ENCODE measurements at places on chromosomes 5 and 9.

- no peak for DNase-seq
Measured at GRCh38 chr5:154868702-154869101, 10.3 kb downstream of the CNOT8 start.

DNA sequence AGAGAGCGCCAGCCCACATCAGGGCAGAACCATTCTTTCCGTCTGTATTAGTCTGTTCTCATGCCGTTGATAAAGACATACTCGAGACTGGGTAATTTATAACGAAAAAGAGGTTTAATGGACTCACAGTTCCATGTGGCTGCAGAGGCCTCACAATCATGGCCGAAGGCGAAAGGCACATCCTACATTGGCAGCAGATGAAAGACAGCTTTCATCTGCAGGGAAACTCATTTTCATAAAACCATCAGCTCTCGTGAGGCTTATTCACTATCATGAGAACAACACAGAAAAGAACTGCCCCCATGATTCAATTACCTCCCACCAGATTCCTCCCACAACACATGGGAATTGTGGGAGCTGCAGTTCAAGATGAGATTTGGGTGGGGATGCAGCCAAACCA lies 4.7 kb upstream of the FSD1L start:
- DNase-seq, result no peak

- no peak for DNase-seq
Measured at GRCh38 chr9:108710424-108710823, 145.4 kb downstream of the ACTL7B start.

GRCh38 chr9:137070906-137071275 lies 534 bp upstream of the SAPCD2 start:
- no peak for DNase-seq

GRCh38 chr9:87089506-87089905 lies 142.2 kb upstream of the GAS1 start:
- DNase-seq, result no peak

DNA sequence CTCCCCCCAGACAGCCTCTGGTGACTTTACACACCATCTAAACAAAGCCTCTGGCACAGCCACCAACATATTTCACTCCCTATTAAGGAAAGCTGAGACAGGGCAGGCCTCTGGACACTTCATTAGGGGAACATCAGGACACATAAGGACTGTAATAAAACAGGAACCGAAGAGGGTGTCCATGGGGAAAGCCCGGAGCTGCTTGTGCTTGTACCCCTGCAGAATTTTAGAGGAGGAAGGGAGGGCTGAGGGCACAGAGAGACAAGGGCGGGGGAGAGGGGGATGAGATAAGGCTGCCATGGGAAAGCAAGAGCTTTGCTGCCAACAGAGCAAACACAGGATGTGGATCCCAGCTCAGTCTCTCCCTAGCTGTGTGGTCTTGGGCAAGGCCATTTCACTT lies 138.4 kb downstream of the ASTN2 start:
- no peak for DNase-seq

DNA sequence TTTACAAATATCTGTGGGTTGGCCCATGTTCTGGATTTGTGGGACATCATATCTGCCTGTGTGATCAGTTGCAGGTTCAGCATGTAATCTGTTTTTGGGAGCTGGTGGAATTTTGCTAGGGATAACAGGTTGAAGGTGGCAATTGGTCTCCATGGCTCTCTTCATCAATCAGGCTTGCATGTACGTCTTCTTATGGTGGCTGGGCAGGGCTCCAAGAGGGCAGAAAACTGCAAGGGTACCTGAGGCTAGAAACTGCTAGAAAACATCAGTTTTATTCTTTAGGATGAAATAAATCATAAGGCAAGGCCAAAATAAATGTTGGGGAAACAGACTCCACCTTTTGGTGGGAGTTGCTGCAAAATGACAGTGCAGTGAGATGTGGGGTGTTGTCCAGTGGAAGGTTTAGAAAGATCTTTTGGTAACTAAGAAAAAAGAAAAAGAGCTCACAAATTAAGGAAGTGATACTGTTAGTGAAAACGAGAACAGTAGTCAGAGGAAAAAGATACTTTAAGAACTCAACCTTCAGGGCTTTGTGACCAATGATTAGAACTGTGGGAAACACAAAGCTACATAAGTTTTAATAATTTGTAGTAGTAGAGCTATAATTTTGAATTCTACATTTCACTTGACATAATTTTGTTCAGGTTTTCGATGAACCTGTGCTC lies 300.7 kb upstream of the IZUMO3 start:
- no peak for DNase-seq

- no peak for DNase-seq
Measured at GRCh38 chr5:124742983-124743601, 3.3 kb downstream of the ZNF608 start.

- DNase-seq, result no peak
Measured at GRCh38 chr9:124611106-124611505, 103.9 kb upstream of the NR5A1 start.

DNA sequence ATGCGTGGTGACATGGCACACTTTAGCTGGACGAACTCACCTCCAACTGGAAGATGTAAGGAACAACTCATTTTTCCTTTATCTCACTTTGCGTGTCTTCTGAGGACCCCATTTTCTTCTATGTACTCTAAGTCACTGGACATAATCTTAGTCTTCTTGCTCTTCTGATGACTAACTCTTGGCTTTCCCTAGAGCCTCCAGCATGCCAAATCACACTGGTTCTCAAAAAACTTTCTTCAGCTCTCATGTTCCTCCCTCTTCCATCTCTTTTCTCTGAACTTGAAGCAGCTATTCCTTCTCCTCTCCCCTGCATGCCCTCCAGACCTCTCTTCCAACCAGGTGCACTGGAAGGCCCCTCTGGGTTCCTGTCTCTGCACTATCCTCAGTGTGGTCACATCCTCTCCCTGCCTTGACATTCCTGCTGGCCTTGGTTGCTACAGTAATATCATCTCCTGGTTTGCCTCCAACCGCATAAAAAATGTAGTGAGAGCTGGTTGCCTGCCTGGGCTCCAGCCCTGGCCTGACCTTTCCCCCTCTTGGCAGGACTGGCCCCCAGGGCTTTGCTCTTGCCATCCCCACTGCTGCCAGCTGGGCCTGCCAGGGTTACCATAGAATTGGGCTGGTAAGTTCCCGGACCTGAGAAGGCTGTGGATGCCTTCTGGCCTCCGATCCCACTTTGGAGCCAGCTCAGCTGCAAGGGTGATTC lies 44.8 kb upstream of the BNC2 start:
- no peak for DNase-seq

DNA sequence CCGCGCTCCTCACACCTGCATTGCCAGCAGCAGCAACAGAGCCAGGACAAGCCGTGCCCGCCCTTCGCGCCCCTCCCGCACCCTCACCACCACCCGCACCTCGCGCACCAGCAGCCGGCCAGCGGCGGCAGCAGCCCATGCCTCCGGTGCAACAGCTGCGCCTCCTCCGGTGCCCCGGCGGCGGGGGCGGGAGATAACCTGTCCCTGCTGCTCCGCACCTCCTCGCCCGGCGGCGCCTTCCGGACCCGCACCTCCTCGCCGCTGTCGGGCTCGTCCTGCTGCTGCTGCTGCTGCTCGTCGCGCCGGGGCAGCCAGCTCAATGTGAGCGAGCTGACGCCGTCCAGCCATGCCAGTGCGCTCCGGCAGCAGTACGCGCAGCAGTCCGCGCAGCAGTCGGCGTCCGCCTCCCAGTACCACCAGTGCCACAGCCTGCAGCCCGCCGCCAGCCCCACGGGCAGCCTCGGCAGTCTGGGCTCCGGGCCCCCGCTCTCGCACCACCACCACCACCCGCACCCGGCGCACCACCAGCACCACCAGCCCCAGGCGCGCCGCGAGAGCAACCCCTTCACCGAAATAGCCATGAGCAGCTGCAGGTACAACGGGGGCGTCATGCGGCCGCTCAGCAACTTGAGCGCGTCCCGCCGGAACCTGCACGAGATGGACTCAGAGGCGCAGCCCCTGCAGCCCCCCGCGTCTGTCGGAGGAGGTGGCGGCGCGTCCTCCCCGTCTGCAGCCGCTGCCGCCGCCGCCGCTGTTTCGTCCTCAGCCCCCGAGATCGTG lies 517 bp downstream of the KCNN2 start:
- DNase-seq, result no peak

- no peak for DNase-seq
Measured at GRCh38 chr5:117588611-117589010, 1014.0 kb upstream of the SEMA6A start.

DNA sequence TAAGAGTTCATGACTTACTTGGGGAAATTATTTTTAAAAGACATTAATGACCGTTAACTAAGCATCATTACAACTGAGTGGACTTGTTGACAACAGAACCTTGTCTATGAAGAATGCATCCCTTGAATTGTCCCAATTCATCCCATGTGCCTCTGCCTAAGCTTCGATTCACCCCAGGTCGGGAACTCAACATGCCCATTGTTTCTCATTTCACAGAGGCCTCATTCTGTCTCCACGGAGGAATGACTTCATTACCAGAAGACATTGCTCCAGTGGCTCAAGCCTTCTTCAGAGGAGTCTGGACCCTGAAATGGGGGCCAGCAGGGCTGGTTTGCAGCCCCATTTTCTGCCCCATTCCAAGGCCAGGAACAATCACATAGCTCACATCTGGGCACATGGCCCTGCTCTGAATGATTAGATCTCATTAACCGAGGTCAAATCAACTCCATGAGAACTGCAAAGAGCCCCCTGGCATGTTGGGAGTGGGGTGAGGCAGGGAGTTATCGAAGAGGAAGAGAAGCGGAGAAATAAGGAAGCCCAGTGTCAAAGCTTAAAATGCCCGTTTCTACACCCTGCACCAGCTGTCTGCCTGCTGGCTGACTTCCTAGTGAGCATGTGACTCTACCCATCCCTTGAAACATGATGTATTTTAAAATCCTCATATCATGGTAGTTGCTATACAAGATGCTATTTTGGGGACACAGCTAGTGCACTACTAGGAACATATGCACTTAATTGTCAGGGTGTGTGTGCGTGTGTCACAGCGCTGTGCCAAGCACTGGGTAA lies 137.3 kb downstream of the LHFPL2 start:
- no peak for DNase-seq

DNA sequence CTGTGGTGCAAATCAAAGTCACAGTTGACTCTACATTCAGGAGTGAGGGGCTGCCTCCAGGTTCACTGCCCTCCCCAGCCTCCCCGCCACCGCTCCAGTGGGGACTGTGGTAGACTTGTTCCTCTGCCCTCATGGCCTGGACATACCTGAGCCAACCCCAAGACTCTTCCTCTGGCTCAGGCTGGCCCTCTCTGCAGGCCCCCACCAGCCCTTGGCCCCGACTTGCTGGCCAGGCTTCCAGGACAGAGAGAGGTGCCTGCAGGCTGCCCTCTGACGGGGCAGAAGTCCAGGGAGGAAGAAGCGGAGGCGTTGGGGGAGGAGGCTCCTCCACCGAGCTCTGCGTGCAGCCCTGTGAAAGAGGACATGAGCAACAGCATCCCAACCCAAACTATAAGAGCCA lies 2.8 kb upstream of the SARDH start:
- no peak for DNase-seq

GRCh38 chr9:124975131-124975530 lies 34.2 kb upstream of the GOLGA1 start:
- no peak for DNase-seq

DNA sequence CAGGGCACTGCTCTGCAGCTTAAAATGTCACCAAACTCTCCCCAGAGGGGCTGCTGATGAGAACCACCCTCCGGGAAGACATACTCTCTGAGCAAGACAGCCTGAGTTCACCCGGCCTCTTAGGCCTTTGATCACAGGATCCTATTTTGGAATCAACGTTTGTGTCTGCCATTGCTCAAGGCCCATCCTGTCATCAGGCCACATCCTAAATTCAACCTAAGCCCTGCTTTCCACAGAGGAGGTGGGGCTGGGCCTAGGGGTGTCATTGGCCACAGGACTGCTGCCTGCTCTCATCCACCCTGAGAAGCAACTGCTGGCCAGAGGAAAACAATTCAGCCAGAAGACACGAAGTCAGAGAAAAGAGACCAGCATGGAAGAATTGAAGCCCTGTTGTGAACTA lies 351.1 kb upstream of the IRX2 start:
- no peak for DNase-seq

- DNase-seq, result no peak
Measured at GRCh38 chr5:33726422-33727165, 165.2 kb downstream of the ADAMTS12 start.

DNA sequence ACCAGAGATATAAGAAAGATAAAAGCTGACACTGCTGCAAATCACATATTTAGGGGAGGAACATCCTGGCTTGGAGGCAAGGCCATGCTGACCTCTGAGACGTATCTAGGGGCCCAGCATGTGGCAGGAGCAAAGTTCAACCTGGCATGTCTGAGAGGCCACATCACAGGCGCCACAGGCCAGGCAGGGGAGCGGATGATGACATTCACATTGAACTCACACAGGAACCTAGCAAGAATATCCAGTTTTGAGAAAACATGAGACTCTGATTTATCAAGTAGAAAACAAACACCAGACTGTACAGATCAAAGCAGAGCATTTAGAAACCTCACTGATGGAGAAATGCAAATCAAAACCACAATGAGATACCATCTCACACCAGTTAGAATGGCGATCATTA lies 64.2 kb upstream of the STK32A start:
- no peak for DNase-seq

GRCh38 chr9:96158909-96159575 lies 142.9 kb downstream of the HSD17B3 start:
- DNase-seq, result no peak

DNA sequence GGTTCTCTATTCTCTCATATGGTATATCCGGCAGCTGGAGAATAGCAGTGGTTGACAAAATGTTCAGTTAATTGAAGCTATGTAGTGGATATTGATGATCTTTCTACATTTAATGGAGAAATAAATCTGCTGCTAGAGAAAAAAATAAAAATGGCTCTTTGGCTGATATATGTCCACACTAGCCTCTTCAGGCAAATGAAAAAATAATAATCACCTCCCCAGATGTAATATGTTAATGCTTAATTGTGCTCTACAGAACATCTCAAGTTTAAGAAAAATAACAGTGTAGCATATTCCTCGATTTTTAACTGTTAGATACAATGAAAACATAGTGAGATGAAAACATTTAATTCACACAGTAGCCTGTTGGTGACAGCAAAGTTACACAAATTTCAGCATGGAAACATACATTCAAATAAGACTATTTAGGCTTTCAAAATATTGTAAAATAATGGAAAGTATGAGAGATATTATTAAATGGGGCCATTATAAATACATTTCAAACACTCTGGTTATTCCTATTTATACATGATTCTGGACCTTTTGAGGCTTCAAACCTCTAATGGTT lies 543.0 kb downstream of the MAT2B start:
- no peak for DNase-seq

GRCh38 chr5:40842351-40842750 lies 1.2 kb downstream of the CARD6 start:
- DNase-seq, result no peak
